ENCODE measurements at places on chromosomes 4 and X. TPM values are rescaled to one million over a fixed set of nuclear protein-coding genes. Genes with fewer than 3 reads are reported as not detected.

GRCh38 chrX:53438174-53438831, 4.1 kb upstream of the HSD17B10 start:
- DNase-seq, result no peak

- no peak for DNase-seq
Measured at GRCh38 chr4:128635955-128636560, 173.4 kb upstream of the JADE1 start.

DNA sequence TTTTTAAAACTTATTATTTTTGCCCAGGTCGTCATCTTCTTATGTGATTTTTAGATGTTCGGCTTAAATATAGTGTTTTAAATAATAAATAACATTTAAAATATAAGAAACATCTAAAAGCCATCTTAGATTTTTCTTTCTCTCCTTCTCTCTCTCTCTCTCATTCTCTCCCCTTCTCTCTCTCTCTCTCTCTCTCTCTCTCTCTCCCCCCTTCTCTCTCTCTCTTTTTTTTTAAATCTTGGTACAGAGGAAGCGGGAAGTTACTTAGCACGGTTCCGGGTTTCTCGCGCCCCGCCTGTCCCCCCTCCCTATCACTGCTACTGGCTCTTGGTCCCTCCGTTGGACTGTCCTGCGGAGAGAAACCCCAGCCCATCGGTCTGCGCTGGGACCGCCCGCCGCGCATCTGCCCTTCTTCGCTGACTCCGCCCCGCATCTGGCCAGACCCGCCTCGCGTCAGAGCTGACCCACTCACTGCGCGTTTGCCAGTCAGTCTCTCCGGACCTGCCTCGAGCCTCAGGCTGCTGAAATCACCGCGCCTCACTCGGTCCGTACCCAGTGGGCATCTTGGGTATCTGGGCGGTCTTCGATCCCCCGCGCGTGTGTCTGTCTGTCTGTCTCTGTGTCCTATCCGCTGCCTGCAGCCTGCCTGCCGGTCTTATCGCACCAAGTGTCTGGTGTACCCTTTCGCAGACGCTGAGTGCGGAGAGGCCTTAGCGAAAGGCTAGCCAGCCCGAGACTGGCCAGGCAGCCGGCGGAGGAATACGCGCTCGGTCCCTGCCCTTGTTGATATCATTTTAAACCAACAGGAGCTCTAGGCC, at the start of gene PABPC5:
Gene PABPC5 (plus strand): TSS at position 489 of the 818 bp plus-strand sequence. CDS start 739 bp downstream, outside the sequence.
- DNase-seq, result peak; percentile 91

DNA sequence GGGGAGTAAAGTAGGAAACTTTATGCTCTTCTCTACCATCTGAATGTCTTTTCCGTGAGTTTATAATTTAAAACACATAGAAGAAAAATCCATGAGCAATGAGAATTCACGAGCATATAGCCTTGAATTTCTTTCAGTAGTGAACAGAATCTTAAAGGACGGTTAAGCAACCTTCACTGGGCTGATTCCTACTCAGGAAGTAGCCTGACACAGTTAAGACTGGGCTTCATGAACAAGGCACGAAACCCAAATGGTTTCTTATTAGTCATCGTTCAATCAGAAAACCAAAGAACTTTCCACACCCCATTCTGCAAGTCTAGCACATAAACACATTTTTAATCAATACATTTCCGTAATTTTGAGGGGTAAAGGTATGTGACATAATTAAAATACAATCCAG, 95.8 kb downstream of the SH3KBP1 start:
- DNase-seq, result no peak

DNA sequence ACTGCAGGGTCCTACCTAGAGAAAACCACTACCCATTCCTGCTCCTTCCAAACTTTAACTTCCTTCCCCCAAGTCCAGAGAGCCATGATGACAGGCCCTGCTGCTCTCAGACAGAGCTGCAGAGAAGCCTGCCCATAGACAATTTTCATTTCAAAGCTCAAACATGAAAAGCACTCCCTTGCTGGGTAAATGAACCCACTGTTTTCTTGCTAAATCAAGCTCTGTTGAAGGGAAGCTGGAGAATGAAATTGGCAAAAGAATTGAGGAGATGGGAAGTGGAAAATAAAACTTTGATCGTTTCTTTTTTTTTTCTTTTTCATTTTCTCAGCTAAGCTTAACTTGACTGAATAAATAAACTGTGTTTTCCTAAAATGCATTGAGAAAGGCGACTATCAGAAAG, 331.1 kb upstream of the CPEB2 start:
- no peak for DNase-seq

The ANKRD37 gene
- total RNA-seq, result 10.9 TPM

- no peak for DNase-seq
Measured at GRCh38 chr4:158333820-158334219, 123.5 kb downstream of the TMEM144 start.

DNA sequence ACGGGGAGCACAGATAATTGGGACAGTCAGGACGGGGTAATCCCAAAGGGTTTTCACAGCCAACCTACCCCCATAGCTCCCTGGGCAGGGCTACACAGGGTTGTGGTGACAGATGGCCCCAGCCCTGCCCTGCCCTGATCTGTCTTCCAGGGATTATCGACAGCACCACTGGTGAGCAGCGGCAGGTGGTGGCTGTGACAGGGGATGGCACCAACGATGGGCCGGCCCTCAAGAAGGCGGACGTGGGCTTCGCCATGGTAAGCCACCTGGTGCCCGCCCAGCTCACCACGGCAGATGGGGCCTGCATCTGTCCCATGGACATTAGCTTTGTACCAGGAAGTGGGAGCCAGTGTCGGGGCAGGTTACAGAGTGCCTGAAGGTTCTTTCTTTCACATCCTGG, 39.3 kb downstream of the ATP2B3 start:
- no peak for DNase-seq

- no peak for DNase-seq
Measured at GRCh38 chr4:48801016-48801715, 21.1 kb upstream of the FRYL start.

The DUX4 gene
- total RNA-seq, result not detected

DNA sequence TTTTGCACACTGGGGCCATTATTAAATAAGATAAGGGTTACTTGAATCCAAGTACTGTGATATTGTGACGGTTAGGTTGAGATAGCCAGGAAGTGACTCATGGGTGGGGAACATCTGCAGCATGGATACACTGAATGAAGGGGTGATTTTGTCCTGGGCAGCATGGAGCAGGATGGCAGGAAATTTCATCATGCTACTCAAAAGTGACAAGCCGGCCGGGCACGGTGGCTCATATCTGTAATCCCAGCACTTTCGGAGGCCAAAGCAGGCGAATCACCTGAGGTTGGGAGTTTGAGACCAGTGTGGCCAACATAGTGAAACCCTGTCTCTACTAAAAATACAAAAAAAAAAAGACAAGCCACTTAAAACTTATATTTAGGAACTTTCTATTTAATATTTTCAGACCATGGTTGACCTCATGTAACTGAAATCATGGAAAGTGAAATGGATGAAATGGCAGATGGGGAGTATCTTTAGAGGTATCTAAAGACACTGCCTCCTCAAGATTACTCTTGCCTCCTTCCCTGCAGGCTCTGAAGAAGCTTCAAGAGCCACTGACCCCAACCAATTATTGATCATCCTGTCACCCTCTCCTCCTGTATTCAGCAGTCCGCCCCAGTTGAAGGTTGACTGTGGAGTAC, 3.9 kb upstream of the TRIM60 start:
- DNase-seq, result no peak

The TMPRSS11F gene
- not detected for total RNA-seq

- DNase-seq, result no peak
Measured at GRCh38 chr4:165312506-165312905, 15.0 kb upstream of the MSMO1 start.

GRCh38 chr4:184250795-184251669, 33.4 kb upstream of the ENPP6 start:
- no peak for DNase-seq

- no peak for DNase-seq
Measured at GRCh38 chr4:17324386-17324830, 187.5 kb downstream of the QDPR start.

The CSAG3 gene
- total RNA-seq, result not detected

DNA sequence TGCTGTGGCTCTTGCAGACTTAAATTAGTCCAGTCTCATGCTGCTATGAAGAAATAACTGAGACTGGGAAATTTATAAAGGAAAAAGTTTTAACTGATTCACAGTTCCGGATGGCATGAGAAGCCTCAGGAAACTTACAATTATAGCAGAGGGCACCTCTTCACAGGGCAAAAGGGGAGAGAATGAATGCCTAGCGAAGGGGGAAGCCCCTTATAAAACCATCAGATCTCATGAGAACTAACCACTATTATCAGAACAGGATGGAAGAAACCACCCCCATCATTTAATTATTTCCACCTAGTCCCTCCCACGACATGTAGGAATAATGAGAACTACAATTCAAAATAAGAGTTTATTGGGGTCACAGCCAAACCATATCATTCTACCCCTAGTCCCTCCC, 91.4 kb downstream of the GPR174 start:
- no peak for DNase-seq

DNA sequence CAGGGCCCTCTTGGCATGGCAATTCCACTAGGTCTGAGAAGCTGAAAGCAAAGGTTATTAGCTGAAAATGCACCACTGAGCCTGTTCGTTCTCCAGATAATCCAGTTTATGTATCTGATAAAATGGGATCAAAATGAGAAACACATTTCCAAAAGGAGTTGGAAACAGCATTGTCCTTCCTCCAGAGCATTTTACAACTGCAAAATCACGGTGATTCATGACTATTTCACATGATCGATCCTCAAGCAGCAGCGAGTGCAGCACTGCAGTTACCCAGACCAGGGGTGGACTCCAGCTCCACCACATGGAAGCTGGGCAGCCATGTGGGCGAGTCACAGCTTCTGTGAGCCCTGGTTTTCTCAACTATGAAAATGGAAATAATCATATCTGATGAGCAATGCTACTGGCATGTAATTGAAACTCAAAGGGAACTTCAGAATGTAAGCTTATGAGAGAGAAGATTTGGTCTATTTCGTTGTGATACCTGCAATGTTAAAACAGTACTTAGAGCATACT, 78.7 kb upstream of the MSX1 start:
- DNase-seq, result peak; percentile 47

The IL2 gene
- not detected for total RNA-seq

- no peak for DNase-seq
Measured at GRCh38 chr4:137226221-137226620, 306.1 kb downstream of the PCDH18 start.

- no peak for DNase-seq
Measured at GRCh38 chr4:162015090-162015489, 148.7 kb downstream of the FSTL5 start.

The LPAR4 gene
- 0.26 TPM for total RNA-seq

GRCh38 chr4:151667666-151668065, 93.1 kb downstream of the GATB start:
- no peak for DNase-seq

DNA sequence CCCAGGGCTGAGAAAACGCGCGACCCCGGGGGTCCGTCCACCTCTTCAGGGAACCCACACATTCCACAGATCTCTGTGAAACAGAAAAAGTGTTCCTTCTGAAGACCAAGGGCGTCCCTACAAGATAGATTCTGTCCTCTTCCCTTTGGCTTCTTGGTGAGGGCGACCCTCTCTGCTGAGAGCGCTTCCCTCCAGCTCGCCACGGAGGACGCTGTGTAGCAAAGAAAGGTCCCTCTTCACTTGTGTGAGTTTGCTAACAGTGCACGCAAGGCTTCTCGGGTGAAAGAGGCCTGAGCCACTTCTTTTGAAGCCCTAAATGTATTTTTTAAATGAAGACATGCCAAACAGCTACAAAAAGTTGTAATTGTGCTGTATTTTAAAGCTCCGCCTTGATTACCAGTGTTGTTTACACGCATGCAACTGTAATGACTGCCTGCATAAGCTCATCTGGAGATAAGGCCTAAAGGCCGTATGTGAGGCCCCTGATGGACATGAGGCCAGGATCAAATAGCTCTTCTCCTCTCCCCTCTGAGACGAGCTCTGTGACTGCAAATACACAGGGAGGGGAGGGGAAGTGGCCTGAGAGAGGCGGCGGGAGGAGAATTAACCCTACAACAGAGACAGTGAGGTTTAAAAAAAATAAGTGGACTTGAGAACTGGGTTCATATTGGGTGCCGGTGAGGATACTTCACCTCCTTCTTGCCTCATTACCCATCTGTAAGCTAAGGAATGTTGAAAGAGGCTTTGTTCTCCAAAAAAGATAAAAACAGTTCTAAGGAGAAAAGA, 95.5 kb downstream of the SOWAHB start:
- no peak for DNase-seq

The XPNPEP2 gene
- total RNA-seq, result 9.6 TPM

DNA sequence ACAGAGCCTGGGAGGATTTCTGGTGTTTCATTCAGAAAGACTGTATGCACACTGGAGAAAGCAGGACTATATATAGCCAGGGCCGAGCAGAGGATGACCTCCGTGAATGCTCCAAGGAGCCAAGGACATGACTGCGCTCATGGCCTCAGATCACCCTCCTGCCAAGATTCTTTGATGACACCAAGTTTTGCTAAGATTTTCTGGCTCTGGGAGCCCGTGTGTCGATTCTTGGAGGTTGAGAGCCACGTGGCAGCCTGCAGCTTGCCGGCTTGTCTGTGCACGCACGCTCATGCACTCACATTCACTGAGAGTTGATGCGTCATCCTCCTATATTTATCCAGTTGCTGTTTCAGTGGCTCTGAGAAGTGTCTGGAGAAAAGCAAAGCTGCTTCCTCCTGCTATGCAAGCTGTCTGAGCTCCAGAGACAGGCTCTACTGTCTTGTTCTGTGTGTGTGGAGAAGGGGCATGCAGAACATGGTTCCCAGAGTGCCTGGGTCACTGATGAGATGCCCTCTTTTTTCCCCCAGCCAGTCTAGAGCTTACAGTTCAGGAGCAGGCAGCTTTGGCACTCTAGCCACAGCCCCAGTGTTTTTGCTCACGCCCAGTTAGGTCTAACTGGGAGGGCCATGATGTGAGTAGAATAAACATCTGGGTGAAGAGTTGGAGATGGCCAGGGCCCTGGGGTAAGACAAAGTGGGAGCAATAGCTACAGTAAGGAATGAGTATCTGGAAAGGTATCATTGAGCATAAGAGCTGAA, 64.9 kb upstream of the SCOC start:
- DNase-seq, result no peak

- no peak for DNase-seq
Measured at GRCh38 chr4:138188406-138189084, 53.6 kb downstream of the SLC7A11 start.

- no peak for DNase-seq
Measured at GRCh38 chr4:81215931-81216330, 909 bp upstream of the PRKG2 start.

DNA sequence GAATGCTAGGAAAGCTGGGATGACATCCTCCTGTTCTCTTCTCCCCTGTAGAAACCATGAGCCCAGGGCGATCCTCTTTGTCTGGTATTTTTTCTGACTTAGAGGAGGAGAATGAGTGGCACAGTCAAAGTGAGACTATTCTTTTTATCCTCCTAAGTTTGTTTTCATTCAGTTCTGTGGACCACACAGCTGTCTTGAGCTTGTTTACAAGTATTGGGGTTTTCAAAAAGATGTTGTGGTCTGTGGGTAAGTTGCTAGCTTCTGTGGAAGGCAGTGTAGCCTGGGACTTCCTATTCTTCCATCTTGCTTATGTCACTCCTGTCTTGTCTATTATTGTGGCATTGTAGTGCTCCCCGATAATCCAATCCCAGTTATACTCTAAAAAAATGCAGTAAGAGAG, 223.0 kb downstream of the PAPSS1 start:
- DNase-seq, result no peak

The RNF175 gene
- 0.45 TPM for total RNA-seq

The BANK1 gene
- total RNA-seq, result 11.6 TPM

All from mesenteric fat pad (tissue), 1 donor.